ENCODE measurements at places on chromosomes 11 and 22. TPM values are rescaled to one million over a fixed set of nuclear protein-coding genes. Genes with fewer than 3 reads are reported as not detected.
A peak's percentile ranks its signal among the peaks of the same experiment; 100 is the strongest.

OR52I1 gene
- not detected for total RNA-seq

TMPRSS4 gene
- not detected for total RNA-seq

OR10A2 gene
- total RNA-seq = not detected

GRCh38 chr22:48667289-48667688, 1160.4 kb downstream of the BRD1 start:
- peak; percentile 41 for DNase-seq

DNA sequence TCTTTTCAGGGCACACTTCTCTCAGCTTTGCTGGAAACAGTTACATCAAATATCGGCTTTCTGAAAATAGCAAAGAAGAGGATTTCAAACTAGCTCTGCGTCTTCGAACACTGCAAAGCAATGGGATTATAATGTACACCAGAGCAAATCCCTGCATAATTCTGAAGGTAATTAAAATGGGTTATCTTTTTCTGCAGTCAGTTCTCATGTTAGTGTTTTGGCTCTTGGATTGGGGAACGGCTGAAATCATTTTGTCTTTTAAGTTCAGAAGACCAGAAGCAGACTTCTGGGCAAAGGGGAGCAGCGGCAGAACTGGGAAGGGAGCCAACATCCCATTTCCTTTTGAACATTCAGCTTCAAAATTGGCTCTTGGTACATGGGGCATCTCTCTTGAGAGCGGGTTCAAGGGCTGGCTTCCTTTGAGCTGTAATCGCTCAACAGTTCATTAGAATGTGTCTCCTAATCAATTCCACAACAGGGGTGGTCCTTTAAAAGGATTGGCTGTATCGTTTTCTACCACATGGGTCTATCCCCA, 110.2 kb upstream of the MTNR1B start:
- no peak for DNase-seq

GRCh38 chr22:47333625-47334024, 571.2 kb downstream of the TBC1D22A start:
- no peak for DNase-seq

- DNase-seq = no peak
Measured at GRCh38 chr11:95788921-95789505, 569 bp downstream of the FAM76B start.

Data from psoas muscle (tissue), 8 donors.